ENCODE measurements at places on chromosomes 5 and 9. TPM values are rescaled to one million over a fixed set of nuclear protein-coding genes. Genes with fewer than 3 reads are reported as not detected.

The TRIP13 gene
- total RNA-seq, result 27.2 TPM

The ADAMTSL2 gene
- total RNA-seq, result not detected

The CAST gene
- total RNA-seq, result 183 TPM

The SPATA31E1 gene
- not detected for total RNA-seq

The DNAI1 gene
- not detected for total RNA-seq

The PDZD2 gene
- total RNA-seq, result not detected

The SPATA31D4 gene
- total RNA-seq, result not detected

GRCh38 chr9:133880136-133880535 lies 112.0 kb downstream of the VAV2 start:
- DNase-seq, result no peak

DNA sequence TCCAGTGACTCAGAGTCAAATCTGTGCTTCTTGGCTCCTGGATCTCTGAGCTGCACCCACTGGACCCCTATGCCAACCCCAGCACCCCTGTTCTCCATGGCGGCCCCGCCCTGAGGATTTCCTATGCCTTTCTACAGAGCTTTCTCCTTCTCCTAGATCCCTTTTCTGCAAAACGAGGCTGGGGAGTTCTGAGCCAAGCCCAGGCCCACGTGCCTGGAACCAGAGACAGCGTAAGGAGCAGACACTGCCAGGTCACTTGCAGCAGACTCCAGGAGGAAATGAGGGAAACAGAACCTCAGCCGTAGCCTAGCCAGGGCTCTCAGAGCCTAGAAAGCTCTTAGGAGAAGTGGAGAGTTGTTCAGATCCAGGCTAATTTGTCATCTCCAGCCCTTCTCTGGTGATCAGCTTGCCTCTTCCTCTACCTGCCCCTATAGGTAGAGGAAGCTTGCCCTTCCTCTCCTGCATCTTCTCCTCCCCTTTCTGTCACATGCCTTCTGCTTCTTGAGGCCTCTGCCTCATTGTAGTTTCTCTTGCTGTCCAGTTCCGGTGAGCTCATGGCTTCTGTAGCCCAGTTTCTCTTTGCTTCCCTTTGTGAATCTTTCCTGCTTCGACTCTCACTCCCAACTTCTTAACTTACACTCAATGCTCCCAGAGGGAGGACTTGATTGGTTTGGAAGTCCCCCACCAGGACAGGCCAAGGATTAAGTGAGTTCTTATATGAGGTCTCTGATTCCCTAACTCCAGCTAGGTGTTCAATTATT lies 163.4 kb downstream of the RGS3 start:
- DNase-seq, result no peak

DNA sequence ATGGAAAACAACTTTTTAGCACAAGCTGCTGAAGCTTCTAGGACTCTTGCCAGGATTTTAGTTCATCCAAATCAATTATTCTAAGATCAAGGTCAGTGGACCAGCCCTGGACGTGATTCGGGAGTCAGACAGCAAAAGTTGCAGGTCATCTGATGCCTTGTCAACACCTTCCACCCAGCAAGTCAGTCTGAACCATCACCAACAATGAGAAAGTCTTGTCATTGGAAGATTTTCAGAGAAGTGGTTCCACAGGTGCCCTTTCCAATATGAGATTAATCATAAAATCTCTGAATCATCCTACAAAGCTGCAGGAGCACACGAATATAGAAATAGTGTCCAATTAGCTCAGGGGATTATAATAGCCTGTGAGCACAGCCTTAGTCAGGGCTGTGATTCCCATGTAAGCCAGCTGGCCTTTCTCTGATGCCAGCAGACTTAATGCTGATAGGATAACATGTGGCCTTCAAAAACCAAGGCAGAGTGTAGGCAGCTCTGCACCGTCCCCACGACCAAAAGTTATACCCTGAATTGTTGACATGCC lies 445.0 kb upstream of the TRPC7 start:
- peak; percentile 77 for DNase-seq

DNA sequence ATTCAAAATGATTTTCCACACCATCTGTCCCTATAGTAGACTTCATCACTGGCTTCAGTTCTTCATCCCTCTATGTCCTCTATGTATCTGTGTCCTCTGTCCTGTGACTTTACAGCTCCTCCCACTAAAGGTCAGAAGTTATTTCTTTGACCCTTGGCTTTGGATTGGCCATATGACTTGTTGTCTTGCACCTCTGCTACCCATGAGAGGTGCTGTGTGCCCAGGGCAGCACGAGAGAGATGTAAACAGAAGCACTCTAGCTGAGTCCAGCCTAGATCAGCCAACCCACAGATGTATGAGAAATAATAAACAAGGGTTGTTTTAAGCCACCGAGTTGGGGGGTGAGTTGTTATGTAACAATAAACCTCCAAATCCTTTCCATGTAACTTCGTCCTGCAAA lies 63.4 kb upstream of the ENTREP1 start:
- no peak for DNase-seq

- DNase-seq, result no peak
Measured at GRCh38 chr5:159338118-159338517, 7.8 kb upstream of the IL12B start.

DNA sequence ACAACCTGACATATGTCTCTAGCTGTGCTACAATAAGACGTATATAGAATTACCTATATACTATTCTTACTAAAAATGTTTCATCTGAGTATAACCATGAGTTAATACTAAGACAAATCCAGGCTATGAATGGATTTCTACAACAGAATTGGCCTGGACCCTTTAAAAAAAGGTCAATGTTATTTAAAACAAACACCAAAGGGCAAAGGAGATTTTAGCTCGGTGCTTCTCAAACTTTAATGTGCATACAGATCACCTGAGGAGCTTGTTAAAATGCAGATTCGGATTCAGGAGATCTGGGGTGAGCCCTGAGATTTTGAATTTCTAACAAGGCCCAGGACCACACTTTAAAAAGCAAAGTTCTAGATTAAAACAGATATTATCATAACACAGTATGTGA lies 6.5 kb downstream of the TNFSF8 start:
- DNase-seq, result no peak

DNA sequence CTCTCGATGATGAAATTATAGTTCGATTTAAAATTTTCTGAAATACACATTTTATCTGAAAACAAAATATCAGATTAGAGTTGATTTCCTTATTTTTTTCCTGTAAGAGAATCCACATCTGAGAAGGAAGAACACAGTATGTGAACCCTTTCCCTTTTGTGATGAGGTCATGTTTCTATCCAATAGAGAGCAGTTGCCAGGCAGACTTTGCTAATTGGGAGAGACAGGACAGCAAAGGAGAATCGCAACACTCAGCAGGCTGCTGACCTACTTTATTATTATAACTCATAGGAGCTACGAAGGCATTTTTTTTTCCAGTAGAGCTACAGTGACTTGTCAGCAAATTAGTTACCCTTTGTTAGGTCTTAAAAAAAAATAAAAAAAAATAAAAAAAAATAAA lies 242.1 kb downstream of the HCN1 start:
- peak; percentile 20 for DNase-seq

GRCh38 chr9:125391704-125392103 lies 130.1 kb downstream of the GAPVD1 start:
- peak; percentile 61 for DNase-seq

DNA sequence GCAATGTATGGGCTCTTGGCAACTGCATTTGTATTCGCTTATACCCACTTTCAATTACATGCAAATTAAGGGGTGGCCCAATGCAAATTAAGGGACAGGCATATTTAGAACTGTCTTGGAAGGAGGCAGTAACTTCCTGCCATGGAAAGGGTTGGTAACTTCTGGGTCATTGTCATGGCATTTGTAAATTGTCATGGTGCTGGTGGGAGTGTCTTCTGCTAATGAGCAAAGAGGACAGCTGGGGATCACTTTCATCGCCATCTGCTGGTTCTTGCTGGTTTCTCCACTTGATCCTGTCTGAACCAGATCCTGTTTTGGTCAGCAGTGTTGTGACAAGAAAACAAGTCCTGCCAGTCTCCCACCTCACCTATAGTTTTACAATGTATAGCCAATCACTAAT lies 23.3 kb upstream of the UGT3A2 start:
- peak; percentile 17 for DNase-seq

GRCh38 chr9:121767171-121767769 lies 115.8 kb downstream of the DAB2IP start:
- peak; percentile 30 for DNase-seq

Data from IMR-90 (cell line).